ENCODE measurements at places on chromosomes 3 and 15.

DNA sequence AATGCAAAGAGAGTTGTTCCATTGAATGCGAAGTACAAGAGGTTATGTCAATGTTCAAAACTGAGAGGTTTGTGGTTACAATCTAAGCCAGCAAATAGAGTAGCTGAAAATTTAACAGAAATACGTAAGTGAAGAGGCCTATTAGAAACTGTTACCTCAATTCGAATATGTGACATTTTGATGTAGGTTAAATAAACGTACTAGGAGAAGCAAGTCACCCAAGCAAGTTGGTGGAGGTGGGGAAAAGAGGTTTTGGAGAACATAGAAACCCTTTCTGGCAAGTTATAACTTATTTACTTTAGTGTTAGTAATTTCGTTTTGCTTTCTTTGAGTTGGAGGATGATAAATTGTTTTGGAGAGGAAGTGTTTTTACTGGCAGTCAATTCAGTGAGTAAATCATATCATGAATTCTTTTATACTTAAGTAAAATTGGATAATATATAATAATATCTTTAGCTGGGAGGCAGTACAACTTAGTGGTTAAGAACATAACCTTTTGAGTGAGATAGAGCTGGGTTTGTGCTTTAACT lies 91.2 kb upstream of the NAALADL2 start:
- no peak for DNase-seq

DNA sequence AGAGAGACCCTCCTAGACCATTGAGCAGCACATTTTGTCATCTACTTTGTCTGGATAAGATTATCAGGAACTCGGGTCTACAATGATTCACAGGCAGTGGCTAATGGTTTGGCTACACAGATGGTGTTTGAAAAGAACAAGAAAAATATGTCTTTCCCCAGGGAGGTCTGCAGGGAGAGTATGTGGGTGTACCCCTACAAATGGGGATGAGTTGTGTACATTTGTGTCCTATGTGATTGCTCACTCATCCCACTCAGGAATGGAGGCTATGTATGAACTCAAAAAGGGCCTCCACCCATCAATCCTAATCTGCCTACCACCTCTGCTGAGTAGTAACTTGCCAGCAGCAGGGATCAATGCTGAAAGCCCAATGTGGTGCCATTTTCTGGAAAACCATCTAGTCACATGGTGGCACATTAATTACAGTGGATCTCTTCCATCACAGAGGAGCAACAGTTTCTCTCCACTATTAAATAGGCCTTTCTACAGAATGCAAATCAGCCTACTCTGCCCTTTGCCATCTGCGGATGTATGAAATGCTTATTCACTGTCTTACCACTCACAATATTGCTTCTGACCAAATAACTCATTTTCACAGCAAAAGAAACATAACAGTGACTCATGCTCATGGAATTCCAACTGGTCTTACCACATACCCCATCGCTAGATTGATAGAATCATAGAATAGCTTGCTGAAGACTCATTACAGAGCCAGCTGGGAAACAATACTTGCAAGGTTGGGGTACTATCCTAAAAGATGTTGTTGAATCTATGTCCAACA lies 48.3 kb upstream of the TRIM42 start:
- DNase-seq: no peak

DNA sequence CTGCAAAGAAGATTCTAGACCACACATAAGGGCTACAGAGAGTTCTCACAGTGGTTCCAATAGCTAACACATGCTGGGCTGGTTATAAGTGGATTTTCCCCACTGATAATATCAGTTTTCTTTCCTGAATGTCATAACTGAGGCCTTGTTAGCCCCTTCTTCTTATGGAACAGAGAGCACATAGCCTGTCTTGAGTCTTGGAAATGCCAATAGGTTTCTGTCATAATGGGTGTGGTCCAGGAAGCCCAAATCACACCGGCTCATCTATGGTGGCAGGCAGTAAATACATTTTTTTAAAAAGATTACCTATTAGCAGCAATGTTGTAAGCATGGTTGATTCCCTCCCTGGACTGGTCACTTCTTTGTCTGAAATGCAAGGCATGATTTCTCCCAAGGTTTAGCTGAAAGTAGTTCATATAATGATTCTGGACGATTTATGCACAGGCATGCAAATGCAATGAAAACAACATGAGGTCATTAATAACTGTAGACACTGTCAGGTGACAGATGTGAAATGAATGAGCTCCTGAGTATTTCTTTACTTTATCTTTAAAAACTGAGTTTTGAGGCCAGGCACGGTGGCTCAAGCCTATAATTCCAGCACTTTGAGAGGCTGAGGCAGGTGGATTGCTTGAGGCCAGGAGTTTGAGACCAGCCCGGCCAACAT lies 67.2 kb upstream of the ATP2C1 start:
- no peak for DNase-seq

- no peak for DNase-seq
These were observed 27.0 kb downstream of the PSTPIP1 start for GRCh38 chr15:77021803-77022381.

DNA sequence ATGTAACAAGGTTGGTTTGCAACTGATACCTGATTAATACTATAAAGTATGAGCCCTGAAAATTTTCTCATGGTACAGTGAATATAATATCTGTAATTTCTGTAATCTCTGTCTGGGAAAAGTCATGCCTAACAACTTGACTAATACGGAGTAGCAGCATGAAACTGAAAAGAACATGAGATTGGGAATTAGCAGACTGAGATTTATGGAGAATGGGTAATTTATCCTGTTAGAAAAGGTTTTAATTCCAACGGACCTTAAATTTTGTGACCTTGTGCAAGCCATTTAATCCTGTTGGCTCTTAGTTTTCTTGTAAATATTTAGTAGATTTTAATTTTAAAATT lies 90.2 kb upstream of the CMC1 start:
- no peak for DNase-seq

DNA sequence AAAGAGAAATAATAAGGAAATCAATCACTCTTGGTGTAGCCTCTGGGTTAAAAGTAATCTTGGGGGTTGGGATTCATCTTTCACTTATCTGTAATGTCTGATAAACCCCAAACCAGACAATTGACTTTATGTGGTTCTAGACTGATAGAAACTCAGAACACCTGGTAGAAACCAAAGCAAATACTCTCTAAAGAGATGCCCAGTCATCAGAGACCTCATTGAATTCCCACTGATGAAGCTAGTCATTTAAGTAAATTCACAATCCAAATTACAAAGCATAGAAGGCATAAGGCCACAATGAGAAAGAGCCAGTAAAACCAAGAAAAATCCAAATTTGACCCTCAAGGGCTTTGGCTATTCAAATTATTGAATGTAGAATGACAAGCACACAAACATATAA lies 250.6 kb downstream of the MBNL1 start:
- DNase-seq: no peak

Data from CD4-positive, alpha-beta T cell (primary cell).